ENCODE measurements at places on chromosomes 4 and X. TPM values are rescaled to one million over a fixed set of nuclear protein-coding genes. Genes with fewer than 3 reads are reported as not detected.

DNA sequence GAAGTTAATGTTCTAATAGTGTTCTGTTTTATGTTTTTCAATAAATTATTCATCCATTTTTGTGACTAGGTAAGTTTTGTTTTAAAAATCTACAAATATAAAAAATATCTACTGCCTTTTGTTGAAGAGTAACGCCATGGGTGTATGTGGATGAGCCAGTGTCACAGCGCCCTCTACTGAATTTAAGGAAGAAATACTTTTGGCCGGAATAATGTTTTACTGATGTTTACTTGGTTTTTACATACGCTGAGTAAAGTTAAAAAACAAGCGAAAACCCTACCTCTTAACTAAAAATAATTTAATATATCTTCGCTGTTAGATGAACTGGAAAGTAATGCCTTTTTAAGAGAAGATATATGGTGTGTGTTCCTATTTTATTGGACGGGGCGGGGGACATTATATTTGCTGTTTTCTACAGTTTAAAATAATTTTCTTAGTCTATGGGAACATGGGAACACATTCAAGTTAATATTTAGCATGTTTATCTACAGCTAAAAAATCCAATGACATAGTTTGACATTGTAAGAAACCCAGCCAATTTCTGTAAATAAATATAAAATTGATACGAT is 86.1 kb downstream of the CPE start:
- no peak overlapping the region for H3K4me3 ChIP-seq
- H3K27me3 ChIP-seq, result no peaks in the 10 kb centered on the region
- H3K36me3 ChIP-seq, result no peaks in the 10 kb centered on the region
- H3K27ac ChIP-seq, result no peak overlapping the region
- H3K4me1 ChIP-seq, result no peaks in the 10 kb centered on the region

GRCh38 chr4:145937971-145938611 is 532 bp downstream of the ZNF827 start:
- no peaks in the 10 kb centered on the region for H3K27me3 ChIP-seq
- no peaks in the 10 kb centered on the region for H3K4me1 ChIP-seq
- H3K36me3 ChIP-seq, result no peaks in the 10 kb centered on the region

Gene MAGEA10
- total RNA-seq, result not detected

DNA sequence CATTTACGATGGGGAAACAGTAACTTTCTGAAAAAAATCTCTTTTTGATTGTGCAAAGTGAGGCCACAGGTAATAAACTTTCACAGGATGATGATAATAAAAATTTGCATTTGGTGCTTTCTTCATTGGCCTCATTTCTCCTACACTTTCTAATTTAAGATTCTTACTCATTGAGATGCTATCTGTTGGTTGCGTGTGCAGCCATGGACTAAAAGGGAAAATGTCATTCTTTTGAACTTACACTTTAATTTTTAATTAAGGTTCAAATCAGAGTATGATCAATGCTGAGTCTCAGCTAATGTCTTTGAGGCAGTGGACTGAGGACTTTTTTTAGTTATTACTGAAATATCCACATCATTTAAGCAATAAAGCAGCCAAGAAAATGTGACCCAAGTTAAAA is 87.6 kb downstream of the SEL1L3 start:
- H3K4me1 ChIP-seq, result no peaks in the 10 kb centered on the region
- H3K27me3 ChIP-seq, result no peaks in the 10 kb centered on the region
- H3K4me3 ChIP-seq, result no peak overlapping the region
- no peak for DNase-seq
- no peak overlapping the region for H3K27ac ChIP-seq

- H3K27ac ChIP-seq, result no peak overlapping the region
- H3K36me3 ChIP-seq, result no peaks in the 10 kb centered on the region
- H3K4me3 ChIP-seq, result peak overlapping the region; percentile 3
- no peaks in the 10 kb centered on the region for H3K27me3 ChIP-seq
These were observed 1.1 kb upstream of the FGF16 start for GRCh38 chrX:77446029-77446585.

Gene PRR32
- total RNA-seq, result not detected

All from pancreas (tissue), 10 donors.